ENCODE measurements at places on chromosomes 16 and 17.
A peak's percentile ranks its signal among the peaks of the same experiment; 100 is the strongest.

DNA sequence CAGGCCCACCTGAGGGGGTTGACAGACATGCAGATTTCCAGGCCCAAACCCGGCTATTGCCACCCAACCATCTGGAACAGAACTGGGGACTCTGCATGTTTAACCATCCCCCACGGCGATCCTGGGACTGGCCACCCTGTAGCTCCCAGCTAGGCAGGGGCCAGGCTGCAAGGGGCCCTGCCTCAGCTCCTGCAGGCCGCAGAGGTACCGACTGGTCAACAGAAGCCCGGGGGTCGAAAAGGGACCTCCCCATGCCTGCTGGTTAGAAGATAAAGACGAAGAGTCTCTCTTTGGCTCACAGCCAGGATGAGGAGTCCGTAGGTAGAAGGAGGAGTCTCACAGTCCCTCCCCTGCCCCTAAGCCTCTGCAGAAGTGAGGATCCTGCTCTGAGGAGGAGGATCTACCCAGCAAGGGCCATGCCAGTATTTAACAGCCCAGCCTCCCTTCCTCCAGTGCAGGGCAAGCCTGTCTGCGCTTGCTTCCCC lies 223.4 kb upstream of the TNRC6C start:
- peak; percentile 22 for DNase-seq

GRCh38 chr17:50627782-50628601 lies 6.7 kb upstream of the ABCC3 start:
- no peak for DNase-seq

DNA sequence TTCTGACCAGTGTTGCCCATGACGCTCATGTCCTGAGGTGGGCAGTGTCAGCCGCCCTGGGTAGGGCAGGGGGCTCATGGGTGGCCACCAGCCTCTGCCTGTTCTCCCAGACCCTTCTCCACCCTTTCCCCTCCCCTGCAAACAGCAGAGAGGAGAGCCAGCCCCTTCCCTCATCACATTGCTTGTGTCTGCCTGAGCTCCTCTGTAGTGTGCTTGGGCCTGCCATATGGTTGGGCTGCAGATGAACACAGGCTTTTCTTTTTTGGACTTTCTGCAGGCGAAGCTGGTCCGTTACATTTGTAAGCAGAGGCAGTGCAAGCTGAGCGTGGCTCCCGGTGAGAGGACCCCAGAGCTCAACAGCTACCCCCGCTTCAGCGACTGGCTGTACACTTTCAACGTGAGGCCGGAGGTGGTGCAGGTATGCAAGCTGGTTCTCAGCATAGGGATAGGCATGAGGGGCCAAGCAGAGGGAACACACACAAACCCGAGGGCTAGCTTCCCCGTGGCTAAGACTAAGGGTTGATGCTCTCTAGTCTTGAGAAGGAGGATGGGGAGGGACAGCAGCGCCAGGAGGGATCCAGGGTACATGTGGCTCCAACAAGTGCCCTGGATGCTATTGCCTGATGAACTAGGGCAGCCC lies 80.6 kb upstream of the LGALS9 start:
- no peak for DNase-seq

GRCh38 chr17:6940186-6940649 lies 55.6 kb upstream of the ALOX12 start:
- DNase-seq: no peak

DNA sequence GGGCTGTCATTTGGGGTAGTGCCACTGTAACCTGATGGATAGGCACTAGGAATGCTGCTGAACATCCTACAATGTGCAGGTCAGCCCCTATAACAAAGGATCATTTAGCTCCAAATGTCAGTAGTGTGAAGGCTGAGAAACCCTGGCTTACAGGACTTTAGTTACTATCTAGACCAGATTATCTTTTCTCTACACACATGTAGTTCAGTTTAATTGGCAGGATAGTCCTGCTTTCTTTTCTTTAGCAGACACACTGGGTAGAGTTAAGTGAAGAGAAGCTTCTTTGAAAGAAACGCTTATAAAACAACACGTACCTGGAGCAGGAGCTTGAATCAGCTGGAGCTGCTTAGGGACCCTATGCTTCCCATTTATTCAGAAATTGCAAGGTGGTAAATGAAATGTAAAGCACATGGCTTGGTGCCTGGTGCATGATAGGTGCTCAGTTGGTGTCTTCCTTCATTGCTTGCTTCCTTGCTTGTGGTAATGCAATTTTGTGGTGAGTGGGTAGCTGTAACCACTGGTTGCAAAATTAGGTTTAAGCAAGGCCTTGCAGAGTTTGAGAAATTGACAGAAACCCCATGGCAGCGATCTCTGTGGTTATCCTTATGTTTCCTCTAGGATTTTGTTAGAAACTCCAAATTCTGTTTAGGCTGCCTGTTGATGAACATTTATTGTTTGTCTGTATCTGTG lies 9.4 kb downstream of the METTL9 start:
- DNase-seq: no peak

DNA sequence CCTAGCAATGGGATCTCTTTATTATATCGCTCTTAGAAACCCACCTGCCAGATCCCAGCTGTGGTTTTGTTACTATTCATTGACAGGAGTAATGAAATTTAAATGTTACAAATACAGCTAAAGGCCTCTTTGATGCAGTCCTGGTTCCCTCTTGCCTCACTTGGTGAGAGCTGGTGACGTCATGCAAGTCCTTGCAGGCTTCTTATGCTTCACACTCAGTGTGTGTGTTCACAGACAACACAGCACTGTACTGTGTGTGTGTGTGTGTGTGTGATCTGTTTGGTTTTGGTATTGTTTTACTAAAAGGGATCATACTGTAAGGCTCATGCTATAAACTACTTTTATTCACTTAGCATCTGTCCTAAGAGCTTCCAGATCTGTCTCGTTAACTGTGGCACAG lies 75.0 kb downstream of the USP22 start:
- DNase-seq: no peak

DNA sequence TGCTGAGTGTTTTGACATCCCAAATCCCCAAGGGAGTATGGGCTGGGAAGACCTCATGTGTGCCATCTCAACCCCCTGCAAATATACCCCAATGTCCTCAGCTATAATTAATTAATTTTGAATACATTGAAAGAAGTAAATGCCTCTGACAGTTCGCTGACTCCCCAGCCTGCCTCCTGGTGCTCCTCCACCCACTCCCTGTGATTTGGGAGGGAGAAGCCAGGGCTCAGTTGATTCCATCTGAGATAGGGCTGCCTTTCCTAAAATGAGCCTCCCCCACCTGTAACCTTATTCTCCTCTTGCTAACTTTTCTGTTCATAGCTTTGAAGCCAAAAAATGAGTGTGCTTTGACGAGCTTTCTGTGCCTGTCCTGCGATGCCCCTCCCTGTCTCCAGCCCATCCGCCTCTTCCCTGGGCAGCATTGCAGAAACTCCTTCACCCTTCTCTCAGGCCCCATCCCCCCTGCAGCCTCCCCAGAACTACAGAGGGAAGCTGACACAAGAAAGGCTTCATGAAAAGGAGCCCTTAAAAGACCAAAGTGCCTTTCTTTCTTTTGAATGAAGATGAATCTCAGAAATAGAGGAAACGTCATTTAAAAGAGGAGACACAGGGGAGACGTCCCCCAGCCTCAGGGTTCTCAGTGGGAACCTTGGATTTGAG lies 70.3 kb downstream of the HLF start:
- DNase-seq: no peak

- DNase-seq: no peak
Observed at GRCh38 chr17:29180788-29181160, 576 bp upstream of the MYO18A start.

- DNase-seq: no peak
Observed at GRCh38 chr16:84207879-84208278, 16.9 kb downstream of the ADAD2 start.

DNA sequence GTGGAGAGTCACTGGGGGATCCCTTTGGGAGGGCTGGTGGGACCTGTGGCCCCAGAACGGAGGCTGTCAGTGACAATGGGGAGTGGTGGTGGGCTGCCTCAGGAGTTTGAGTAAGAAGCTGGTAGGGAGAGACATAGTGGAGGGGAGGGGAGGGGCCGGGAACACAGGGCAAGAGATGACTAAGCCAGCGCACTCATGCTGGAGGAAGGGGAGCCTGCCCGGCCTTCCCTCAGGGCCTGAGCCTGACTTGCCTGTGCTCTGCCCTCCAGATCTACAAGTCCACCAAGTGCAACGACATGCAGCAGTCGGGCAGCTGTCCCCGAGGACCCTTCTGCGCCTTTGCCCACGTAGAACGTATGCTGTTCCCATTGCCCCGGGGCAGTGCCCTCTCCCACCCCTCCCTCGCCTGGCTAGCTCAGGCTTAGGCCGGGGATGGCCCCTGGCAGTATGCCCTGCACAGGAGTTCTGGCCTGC lies 29.3 kb downstream of the UNC13D start:
- DNase-seq: peak; percentile 86

GRCh38 chr17:183021-183420 lies 1.6 kb upstream of the DOC2B start:
- no peak for DNase-seq

- peak; percentile 19 for DNase-seq
Observed at GRCh38 chr16:68200088-68200783, 35.7 kb downstream of the ESRP2 start.

- no peak for DNase-seq
Observed at GRCh38 chr17:38430316-38430715, 2.1 kb downstream of the ARHGAP23 start.

- no peak for DNase-seq
Observed at GRCh38 chr16:3183445-3184139, 4.4 kb upstream of the OR1F1 start.

DNA sequence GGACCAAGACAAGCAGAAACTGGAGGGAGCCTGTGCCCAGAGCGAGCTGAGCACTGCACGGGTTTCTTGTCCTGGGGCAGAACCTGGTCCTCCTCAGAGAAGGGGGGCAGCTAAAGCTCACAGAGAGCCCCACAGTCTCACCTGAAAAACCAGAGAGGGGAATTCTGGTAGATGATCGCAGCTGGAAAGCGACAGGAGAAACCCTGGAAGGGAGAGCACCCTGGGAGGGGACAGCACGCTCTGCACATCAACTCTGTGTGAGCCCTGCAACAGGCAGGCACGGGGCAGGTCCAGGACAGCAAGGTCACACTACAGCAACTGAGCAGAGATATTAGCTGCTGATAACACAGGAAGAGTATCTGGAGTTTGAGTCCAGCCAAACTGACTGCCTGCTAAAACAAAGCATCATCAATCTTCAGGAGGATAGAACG lies 18.2 kb downstream of the ZCCHC14 start:
- no peak for DNase-seq

- no peak for DNase-seq
Observed at GRCh38 chr17:64297467-64298088, 34.5 kb upstream of the TEX2 start.

DNA sequence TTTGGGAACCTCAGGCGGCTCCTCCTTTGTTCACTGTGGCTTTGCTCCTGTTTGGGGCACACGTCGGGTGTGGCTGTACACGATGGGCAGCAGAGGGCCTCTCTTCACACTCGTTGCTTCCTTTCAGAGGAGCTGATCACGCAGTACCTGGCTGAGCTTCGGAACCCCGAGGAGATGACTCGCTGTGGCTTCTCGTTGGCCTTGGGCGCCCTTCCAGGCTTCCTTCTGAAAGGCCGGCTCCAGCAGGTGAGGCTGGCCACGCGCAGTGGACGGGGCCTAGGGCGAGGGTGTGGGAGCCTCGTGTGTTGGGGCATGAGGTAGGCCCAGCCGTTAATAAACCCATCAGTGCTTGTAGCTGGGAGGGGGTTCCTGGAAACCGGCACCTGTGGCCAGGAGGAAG lies 85.0 kb upstream of the ZNF750 start:
- peak; percentile 31 for DNase-seq

GRCh38 chr16:81220349-81220748 lies 18.1 kb upstream of the BCO1 start:
- DNase-seq: no peak

GRCh38 chr16:68401871-68402747 lies 46.2 kb downstream of the SMPD3 start:
- DNase-seq: peak; percentile 25

- DNase-seq: peak; percentile 50
Observed at GRCh38 chr17:32503251-32504165, 16.7 kb downstream of the CDK5R1 start.

DNA sequence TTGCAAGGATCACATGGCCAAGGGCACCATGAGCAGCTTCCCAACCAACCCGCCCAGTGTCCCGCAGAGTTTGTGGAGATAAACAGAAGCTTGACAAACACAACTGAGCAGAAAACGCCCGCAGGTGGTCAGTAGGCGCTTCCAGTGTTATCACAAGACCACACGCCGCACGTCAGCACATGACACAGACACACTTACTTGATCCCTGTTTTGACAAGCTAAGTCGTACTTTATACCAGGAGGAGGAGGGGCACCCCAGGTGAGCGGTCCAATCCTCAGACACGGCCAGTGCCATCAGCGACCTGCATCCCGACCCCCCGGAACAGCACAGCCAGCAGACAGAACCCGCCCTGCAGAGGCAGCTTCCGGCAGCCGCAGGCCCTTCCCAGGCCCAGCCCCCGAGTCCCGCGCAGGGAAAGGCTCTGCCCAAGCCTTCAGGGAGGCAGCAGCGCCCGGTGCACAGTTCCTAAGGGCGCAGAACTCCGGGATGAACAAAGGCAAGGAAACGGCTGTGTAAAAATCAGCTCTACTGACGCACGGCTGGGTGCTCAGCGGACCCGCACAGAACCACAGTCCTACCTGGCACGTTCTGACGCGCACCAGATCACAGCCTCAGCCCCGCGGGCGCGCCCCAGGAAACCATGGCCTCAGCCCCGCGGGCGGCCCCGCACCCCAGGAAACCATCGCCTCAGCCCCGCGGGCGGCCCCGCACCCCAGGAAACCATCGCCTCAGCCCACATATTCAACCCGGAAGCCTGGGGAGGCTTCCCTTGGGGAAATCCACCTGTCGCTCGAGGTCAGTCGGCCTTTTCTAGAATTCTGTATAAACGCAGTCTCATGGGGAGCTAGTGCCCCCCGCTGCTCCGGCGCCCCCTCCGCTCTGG lies 27.8 kb downstream of the AXIN1 start:
- DNase-seq: no peak
